ENCODE measurements at places on chromosomes 5 and 9.

DNA sequence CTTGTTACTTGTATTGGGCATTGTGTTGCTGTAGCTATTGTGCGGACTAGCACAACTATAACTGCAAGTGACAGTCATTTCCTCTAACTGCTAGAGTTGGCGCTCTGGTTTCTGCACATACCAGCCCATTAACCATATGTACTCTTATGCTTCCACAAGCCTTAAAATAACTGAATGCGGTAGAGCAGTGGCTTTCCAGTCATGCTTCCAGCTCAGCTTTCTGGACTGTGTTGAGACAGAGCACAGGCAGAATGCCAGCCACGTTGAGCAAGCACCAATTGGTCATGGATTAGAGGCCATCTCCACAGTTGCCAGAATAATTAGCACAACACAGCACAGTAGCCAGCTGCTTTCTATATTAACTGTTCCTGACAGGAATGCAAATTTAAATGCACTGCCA, 12.2 kb downstream of the INVS start:
- no peak for DNase-seq

GRCh38 chr9:121781145-121781548, 129.7 kb downstream of the DAB2IP start:
- no peak for DNase-seq

DNA sequence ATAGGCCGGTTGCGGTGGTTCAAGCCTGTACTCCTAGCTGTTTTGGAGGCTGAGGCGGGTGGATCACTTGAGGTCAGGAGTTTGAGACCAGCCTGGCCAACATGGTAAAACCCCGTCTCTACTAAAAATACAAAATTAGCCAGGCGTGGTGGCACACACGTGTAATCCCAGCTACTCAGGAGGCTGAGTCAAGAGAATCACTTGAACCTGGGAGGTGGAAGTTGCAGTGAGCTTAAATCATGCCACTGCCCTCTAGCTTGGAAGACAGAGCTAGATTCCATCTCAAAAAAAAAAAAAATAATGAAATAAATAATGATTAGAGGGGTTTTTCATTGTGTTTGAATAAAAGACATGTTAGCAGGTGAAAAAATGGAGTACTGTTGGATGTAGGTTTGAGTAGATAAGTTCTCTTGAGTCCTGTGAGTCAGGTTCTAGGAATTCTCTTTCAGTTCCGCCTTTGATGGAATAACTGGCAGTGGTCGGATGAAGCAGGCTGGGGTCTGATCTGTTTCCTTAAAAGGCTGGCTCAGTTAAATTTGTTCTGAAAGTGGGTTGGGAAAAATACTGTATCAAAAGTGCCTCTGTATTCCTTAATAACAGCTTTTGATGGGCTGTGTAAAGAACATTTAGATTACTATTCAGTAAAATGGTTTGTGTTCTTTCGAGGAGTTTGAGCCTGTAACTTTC, 73.2 kb downstream of the AOPEP start:
- no peak for DNase-seq

- DNase-seq, result no peak
These were observed 3.4 kb downstream of the UNC5A start for GRCh38 chr5:176813587-176814312.

GRCh38 chr9:129990269-129991010, 52.5 kb downstream of the FNBP1 start:
- peak; percentile 37 for DNase-seq

GRCh38 chr5:90014420-90014819, 395.1 kb downstream of the CETN3 start:
- no peak for DNase-seq

DNA sequence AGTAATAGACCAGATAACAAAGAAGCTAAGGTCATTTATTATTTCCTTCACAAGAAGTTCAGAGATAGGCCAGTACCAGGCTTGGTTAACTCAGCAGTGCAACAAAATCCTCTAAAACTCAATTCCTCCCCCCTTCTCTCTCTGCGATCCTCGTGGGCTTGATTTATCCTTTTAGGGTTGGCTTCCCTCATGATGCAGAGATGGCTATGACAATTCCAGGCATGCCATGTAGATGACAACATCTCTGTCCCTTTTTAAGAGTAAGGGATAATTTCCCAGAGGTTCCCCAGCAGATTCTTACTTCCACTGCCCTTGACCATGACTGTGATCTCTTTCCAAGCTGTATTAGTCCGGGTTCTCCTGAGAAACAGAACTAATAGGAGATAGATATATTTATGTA, 28.7 kb upstream of the DAP start:
- no peak for DNase-seq

DNA sequence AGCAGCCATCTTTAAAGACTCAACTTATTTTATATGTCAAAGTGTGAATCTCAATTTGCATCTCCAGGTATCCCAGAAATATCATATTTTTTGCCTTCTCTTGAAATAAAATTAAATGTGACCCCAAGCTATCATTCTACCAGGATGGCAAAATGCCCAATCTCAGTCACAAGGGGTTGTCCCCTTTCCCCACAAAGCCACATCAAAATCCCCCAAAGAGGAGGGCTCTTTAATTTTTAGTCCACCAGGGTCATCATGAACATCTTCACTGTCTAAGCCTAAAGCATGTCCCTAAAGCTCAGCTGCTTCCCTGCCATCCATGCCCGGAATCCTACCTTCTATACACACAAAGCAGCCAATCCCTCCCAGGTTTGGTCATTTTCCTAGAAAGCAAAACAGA, 670.5 kb upstream of the KLF4 start:
- DNase-seq, result no peak

- no peak for DNase-seq
These were observed 5.7 kb upstream of the NOTCH1 start for GRCh38 chr9:136551401-136552116.
